Kidney capillary endothelial cell (primary cell): ENCODE measurements at places on chromosomes 3 and 15.

DNA sequence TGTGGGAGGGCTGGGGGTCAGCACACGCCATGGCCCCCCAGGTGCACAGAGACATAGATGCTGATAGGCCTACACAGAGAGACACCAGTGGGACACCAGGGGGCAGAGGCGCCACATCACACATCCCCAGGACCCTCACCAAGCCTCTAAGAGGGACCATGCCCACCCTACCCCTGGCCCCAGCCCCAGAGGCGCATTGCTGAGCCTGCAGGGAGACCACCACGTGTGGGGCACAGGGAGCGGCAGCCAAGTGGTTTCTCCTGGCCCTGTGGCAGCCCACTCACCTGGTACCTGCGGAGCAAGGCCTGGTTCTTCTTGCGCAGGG, 1.2 kb downstream of the CCDC9B start:
- DNase-seq = no peak

DNA sequence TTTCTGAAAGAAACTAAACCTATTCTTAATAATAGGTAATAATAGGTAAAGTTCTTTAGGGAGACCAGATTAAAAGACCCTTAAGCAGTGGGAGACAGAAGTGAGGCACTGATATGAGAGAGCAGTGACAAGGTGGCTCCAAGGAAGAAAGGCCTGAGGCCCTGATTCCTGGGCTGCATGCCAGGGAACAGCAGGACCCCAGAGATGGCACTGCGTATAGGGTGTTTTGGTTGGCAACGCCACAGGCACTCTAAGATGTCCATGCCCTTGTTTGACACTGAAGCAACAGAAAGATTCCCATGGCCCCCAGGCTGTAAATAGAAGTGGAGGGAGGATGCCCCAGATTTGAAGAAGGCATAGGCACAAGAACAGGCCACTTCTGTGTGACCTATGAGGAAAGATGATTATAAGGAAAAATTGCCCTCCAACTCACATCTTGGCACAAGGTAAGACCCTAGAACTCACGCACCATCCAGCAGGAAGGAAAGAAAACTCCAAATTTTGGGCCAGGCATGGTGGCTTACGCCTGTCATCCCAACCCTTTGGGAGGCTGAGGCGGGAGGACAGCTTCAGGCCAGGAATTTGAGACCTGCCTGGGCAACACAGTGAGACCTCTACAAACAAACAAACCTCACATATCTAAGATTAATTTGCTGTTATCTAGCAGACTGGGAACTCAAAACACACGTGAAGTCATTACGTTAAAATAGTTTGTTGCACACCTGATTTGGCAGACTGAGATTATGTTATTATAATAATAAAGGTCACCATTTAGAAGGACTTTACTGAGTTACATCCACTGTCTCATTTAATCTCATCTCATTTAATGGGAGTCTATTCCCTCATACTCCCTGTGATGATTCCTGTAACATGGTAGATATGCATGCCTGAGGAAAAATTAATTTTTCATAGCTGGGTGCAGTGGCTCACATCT, 10.5 kb upstream of the BLM start:
- DNase-seq = no peak

GRCh38 chr3:52225452-52226228, at the start of gene TLR9:
TLR9 (minus strand) TSS chr3:52225645; CDS start chr3:52225529, 116 bp downstream.
- DNase-seq = no peak

DNA sequence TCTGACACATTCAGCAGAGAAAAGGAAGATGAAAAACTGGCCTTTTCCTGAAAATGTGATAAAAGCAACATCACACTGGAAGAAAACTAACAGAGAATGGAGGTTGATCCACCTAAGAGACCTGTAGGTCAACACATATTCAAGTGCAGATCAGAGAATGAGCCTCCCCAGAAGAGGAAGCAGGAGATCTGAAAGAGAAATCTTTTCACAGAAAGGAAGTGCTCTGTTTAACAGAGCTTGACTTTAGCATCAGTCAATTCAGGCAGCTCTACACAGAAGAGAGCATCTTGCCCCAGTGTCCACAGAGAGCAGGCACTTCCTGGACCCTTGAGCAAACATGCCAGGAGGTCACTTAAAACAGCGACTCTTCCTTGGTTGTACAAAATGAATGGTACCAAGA, 655.4 kb upstream of the GBE1 start:
- DNase-seq = no peak

- no peak for DNase-seq
These were observed 51.7 kb downstream of the SH3GL3 start for GRCh38 chr15:83498801-83499200.

DNA sequence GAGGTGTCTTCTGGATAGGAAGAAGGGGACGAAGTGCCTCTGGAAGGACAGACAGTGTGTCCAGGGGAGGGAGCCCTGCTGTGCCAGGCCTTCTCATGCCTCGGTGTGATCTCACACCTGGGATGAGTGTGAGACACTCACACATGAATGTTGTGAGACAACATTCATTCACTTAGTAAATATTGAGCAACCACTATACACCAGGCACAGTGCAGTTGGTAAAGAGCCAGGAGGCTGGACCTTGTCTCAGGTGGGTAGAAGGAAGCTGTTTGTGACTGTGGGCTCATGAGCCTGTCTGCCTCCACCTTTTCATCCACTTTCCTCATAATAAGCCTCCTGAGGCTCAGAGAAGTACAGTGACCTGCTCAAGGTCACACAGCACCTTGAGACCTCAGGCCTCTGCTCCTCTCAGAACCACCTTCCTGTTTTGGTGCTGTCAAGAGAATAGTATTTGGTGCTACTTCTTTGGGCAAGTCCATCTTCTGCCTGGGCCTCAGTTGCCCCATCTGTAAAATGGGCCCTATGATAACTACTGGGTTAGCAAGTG, 20.9 kb downstream of the SLC6A6 start:
- DNase-seq = no peak

GRCh38 chr3:141257961-141258360, 26.3 kb downstream of the PXYLP1 start:
- DNase-seq = no peak

- DNase-seq = no peak
These were observed at the start of gene HHATL for GRCh38 chr3:42702066-42702951. HHATL (minus strand) TSS chr3:42702798; CDS start chr3:42700826, 1,972 bp downstream.

DNA sequence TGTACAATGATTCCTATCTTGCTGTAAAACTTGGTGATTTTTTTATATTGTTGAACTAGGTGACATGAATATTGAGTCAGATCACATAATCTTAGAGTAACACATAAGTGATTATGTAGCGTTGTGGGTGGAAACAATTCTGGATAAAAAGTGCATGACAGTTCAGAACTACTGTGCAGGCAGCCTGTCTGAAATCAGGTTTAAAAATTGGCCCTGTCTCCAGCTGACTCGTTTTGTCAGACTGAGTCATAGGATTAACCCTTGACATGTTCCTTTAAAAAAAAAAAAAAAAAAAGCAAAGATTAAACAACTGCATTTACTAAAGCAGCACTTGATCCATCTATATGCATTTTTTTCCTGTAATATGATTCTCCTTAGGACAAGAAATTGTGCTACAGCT, 160.0 kb upstream of the CGNL1 start:
- DNase-seq = peak; percentile 62

GRCh38 chr15:77989296-77990143, 88.0 kb downstream of the TBC1D2B start:
- DNase-seq = no peak

- DNase-seq = no peak
These were observed 38.0 kb downstream of the SEMA3G start for GRCh38 chr3:52406791-52407510.

DNA sequence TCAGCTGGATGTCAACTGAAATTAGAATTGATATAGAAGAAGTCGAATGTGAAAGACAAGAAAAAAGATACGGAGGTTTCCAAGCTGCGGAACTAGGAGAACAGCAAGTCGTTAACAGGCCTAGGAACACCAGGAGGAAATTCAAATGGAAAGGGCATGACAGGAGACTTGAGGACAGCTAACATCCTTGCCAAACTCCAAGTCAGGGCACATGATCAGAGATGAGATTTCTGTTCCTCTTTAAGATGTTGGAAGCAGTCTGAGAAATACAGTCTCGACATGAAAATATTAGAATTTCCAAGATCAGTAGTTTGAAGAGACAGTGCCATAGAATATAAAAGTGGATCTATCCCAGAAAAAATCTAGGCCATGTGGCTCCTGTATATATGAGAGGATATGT, 5.0 kb downstream of the MYO5A start:
- no peak for DNase-seq

GRCh38 chr15:49229922-49230321, 59.9 kb downstream of the GALK2 start:
- DNase-seq = no peak

DNA sequence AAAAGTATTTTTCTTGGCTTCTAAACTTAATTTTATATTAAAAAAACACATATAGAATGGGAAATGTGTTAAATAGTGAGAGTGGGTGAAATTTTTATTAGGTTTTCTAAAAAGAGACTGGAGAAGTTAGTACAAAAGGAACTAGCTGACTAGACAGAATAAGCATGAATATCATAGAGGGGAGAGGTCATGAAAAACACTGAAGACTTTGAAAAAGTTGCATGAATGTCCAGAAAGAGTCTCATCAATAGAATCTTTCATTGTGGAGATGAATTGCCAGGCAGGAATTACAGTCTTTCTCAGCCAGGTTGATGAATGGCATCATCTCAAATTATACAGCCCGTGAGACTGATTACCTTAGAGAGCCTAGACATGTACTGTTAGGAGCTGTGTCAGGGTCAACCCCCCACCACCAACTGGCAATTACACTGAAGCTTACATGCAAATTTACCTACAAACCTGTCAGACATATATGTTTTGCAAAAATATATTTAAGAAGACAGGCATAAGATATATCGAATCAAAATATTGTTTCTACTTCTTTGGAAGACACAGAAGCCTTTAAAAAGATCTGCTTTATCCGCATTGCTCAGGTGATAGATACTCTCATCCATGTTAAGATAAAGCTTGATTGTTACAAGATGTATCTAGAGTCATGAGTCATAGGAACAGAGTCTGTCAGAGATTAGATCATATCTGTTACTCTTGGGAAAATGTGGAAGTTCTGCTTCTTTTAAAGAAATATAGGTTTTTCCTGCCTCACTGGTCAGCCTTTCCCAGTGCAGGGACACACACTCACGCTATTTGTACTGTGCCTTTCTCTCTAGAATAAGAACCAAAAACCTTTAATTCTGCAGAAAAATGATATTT, 34.8 kb upstream of the PFN2 start:
- DNase-seq = peak; percentile 15

DNA sequence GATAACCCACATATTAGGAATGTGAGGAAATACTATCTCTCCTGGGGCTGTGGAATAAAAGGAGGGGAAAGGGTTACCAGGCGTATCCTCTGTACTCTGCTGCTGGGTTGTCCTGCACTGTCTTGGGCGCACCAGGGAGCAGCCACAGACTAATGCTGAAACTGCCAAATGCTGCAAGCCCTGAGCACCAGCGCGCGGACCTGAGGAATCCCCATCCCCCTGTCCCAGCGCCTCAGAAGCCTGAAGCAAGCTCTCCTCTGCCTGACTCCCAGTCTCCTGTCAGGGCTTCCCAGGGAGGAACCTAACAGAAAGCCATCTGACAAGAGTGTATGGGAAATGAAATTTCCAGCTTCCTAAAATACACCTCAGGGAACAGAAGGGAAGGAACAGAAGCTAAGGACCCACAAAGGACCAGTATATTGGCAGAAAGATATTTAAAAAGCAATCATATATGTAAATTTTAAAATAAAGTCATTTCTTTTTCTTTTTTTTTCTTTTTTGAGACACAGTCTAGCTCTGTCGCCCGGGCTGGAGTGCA, 158.3 kb upstream of the C2CD4B start:
- no peak for DNase-seq
